ENCODE measurements at places on chromosomes 7 and 10. TPM values are rescaled to one million over a fixed set of nuclear protein-coding genes. Genes with fewer than 3 reads are reported as not detected.

Gene NPTX2
- not detected for polyA plus RNA-seq

Gene PYROXD2
- polyA plus RNA-seq = 2.8 TPM

Gene LRRC17
- polyA plus RNA-seq = not detected

Gene TMEM196
- not detected for polyA plus RNA-seq

Gene PDK4
- polyA plus RNA-seq = not detected

Gene FGFR2
- 1.0 TPM for polyA plus RNA-seq

Gene CNNM1
- polyA plus RNA-seq = not detected

Gene TEX47
- polyA plus RNA-seq = not detected

Gene PTPN20
- polyA plus RNA-seq = 0.67 TPM

Gene PPP1R3C
- polyA plus RNA-seq = not detected

Gene CARD11
- polyA plus RNA-seq = 39.6 TPM

Gene GHRHR
- polyA plus RNA-seq = not detected

Gene NANOS1
- polyA plus RNA-seq = 0.11 TPM

Gene VSTM4
- not detected for polyA plus RNA-seq

Gene GNAI1
- polyA plus RNA-seq = 0.60 TPM

Gene TLX1
- polyA plus RNA-seq = not detected

Gene STEAP1B
- not detected for polyA plus RNA-seq

Gene DHTKD1
- polyA plus RNA-seq = 7.3 TPM

Gene SLC37A3
- polyA plus RNA-seq = 15.0 TPM

Gene SH2D4B
- not detected for polyA plus RNA-seq

Gene LRRC4
- polyA plus RNA-seq = not detected

Gene TFR2
- 0.75 TPM for polyA plus RNA-seq

Gene BUB3
- polyA plus RNA-seq = 226 TPM

Gene HOXA7
- not detected for polyA plus RNA-seq

Measured in CD4-positive, alpha-beta memory T cell (primary cell).